ENCODE measurements at places on chromosomes 4 and X. TPM values are rescaled to one million over a fixed set of nuclear protein-coding genes. Genes with fewer than 3 reads are reported as not detected.

RBM46 gene
- not detected for total RNA-seq

CITED1 gene
- total RNA-seq, result 0.07 TPM

ZCCHC18 gene
- 0.88 TPM for total RNA-seq

- DNase-seq, result no peak
These were observed 54.0 kb upstream of the PRDM8 start for GRCh38 chr4:80143307-80143679.

DNA sequence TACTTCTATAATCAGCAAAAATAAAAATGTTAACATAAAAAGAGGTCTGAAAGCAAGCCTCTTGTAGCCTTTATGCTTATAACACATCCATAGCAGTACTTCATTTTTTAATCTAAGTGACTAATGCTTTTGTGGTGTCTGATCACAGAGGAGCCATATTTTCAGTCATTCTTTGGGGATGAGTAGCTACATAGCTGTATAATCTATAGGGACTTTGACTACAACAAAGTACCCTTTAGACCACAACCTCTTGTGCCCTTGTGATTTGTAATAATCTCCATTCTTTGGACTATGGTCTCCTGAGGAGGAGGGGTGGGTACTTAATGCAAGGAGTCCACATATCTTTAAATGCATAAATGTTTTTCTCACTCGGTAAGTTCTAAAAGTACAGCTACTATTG, 9.6 kb downstream of the DRP2 start:
- DNase-seq, result no peak

DNA sequence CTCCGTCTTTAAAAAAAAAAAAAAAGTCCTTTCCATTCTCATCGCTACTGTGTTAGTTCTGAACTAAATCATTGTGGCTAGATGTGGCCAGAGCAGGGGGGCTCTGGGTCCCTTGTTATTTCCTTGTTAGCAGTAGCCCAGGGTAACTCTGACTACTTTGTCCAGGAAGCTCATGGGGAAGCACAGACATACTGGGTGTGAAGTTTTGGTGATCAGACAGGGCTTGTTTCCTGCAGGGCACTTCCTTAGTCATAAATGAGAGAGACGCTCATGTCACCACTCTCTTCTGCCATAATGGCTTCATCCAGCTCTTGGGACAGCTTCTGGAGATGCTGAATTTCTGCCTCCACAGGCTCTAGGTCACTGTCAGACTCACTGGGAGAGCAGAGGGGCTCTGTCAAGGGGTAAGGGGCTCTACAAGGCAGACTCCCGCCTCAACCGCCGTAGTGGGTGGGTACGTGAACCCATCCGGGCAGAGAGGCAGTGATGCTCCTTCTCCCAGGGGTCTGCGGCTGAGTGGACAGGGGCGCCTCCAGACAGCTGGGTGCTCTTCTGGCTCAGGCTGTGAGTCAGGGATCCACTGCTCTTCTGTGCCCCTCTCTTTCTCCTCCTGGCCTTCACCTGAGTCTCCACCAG, 12.9 kb downstream of the STIM2 start:
- no peak for DNase-seq

DNA sequence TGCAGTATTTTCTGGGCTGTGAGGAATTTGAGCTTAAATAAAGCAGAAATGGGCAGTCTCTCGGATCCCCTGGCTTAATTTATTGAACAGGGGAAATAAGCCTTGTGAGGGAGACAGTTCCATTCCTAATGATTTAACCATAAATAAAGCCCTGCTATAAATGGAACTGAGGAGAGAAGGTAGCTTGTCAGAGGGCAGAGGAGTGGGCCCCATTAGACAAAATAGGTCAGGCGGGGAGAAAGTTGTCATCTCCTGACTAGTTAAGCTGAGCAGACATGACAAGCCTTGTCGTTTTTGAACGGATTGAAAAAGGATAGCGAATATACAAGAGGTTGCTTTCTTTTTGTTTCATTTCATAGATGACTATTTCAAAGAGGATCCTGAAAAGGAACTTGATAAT, 39.3 kb downstream of the SMPX start:
- DNase-seq, result no peak

GRCh38 chr4:8882239-8882638, 10.6 kb upstream of the HMX1 start:
- no peak for DNase-seq

- no peak for DNase-seq
These were observed 88.3 kb upstream of the UNC5C start for GRCh38 chr4:95637043-95637600.

DNA sequence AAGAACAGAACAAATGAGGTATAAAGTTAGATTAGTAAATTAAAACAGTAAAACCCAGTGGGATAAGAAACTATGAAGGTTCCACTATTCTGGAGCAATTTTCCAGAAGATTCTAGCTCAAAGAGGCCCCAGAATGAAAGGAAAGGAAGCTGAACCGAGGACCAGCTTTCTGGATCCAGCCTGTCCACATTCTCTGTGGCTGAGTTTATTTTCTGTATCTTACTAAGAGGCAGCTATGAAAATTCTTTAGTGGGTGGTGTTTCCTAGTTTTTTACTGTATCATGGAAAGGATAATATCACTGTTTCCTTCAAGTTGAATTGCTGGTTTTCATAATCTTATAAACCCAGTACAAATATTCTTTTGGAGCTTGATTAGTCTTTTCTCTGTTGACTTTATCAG, 11.8 kb downstream of the DAPP1 start:
- DNase-seq, result no peak

DNA sequence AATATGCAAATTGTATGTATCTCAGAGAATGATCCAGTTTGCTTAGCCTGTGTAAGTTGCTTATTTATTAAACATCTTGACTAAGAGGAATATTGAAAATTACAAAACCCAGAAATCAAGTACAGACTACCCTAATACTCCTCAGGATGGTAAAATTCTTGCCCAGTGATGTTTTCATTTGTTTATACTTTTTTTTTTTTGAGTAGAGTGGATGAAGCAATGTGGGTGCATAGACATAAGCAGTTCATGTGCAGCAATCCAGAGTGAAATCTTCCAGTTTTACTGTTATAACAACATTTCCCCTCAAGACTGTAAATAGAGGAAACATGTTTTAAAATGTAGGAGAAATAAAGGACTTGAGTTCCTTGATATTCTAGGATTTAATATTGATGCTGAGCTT, 4.7 kb downstream of the GLRB start:
- no peak for DNase-seq

- DNase-seq, result no peak
These were observed 77.5 kb downstream of the CYTL1 start for GRCh38 chr4:4941751-4942150.

- no peak for DNase-seq
These were observed 310.0 kb downstream of the ARHGAP24 start for GRCh38 chr4:85784947-85785346.

- no peak for DNase-seq
These were observed 46.5 kb downstream of the ADGRG2 start for GRCh38 chrX:19075754-19076153.

GRCh38 chr4:151376540-151376939, 32.4 kb upstream of the FHIP1A start:
- DNase-seq, result no peak
